Hematopoietic multipotent progenitor cell (in vitro differentiated cells): ENCODE measurements at places on chromosomes 3 and 15.

DNA sequence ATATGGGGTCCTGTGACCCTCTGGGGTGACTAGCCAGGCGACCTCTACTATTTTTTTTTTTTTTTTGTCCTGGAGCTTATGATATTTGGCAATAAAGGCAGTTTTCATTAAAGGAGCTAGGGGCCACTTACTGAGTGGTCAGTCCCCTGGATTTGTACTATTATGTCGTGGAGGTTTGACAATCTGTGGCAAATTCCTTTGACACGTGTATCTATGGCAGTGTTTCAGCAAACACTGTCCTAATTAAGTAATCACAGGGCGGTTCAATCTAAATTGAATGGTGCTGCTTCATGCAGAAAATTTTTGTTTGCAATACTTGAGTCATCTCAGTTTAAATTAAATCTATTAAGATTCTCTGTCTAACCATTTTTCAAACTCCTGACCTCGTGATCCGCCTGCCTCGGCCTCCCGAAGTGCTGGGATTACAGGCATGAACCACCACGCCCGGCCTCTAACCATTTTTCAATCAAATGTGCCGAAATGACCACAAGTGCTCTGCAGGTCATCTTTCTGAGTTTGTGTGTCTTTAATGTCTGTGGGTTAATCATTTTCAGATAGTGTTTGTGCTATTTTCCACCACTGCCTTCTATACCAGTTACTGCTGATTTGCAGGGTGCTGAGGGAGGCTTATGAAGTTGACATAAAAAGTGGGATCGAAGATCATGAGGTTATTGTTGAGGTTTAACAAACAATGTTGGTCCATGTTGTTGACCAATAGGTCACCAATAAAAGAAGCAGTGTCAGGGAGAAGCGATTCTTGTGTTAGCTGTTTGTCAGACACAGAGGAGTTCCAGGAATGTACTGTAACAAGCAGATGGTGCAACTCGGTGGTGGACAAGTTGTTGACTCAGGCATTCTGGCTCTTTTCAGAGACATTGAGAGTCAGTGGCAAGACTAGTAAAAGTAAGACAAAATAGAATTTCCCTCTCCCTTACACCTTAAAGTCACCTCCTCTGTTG is 18.6 kb upstream of the SLC2A2 start:
- DNase-seq, result no peak

DNA sequence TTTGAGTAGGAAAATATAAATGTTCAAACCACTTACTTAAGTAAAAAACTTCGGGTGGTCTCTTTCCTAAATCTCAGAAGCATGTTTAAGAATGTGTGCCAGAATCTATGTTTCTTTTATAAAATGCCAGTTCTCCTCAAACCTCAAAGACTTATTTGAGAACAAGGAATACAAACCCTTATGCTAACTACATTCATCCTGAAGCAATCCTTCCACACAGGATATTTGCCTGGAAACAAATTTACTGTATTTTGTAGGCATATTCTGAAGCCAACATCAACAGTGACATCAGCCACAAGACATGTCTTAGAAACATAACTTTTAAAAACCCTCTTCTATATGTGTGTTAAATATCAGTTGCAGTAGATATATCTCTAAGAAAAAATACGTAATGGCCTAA is 1077.0 kb downstream of the ROBO1 start:
- DNase-seq, result no peak

GRCh38 chr3:108096532-108097321 is 5.9 kb upstream of the CD47 start:
- DNase-seq, result no peak

DNA sequence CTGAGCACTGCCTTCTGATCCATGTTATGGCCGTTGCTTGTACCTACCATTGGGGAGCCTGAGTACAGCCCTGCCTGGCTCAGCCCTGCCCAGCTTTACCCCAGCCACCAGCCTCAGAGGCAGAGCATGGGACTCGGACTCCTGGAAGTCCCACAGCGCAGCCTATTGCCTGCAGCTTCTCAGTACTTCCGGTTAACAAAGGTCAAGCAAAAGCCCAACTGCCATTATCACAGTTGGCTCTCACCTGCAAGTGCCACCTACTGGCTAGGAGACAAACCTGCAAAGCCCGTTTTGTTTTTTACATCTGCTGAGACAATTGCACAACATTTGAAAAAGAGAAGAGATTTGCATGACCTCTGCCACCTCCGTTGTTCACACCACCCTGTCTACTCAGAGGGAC is 1081.7 kb downstream of the NAALADL2 start:
- DNase-seq, result no peak

GRCh38 chr3:43154980-43155379 is 49.1 kb upstream of the POMGNT2 start:
- no peak for DNase-seq

GRCh38 chr15:93244696-93245660 is 156.0 kb upstream of the RGMA start:
- DNase-seq, result no peak

DNA sequence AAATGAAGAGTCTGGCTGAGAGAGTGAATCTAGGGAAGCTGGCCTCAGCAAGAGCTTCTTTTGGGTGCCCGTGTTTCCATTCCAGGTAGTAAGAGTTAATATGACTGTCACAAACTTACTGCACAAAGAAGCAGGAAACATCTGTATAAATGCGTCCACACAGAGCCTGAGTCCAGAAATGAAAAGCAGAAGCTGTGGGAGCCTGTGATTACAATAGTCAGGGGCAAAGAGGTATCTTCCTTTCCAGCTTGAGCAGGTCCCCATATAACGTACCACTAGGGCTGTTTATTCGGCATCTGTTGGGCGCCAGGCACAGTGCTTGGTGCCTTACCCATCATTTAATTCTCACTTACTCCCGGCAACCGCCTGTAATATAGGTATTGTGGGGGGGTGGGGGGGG is 40.5 kb upstream of the B3GNT5 start:
- DNase-seq, result peak; percentile 93

- peak; percentile 57 for DNase-seq
Observed at GRCh38 chr3:40299721-40300335, 9.7 kb upstream of the EIF1B start.

DNA sequence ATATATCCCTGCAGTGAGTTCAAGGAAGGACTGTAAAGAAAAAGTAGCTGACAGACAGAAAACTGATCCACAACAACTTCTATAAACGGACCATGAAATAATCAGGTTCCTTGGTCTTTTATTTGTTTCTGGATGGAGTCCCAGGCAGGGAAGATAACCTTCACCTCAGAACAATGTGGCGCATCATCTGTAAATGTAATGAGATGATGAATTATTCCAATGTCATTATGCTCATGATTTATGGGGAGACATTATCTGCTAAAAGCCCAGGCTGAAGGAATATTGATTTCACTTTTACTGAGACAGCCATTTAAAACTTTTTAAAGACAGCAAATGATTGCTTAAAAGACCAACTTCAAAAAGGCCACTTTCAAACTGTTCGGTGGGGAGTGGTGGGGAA is 354.9 kb upstream of the ADAMTS9 start:
- no peak for DNase-seq

DNA sequence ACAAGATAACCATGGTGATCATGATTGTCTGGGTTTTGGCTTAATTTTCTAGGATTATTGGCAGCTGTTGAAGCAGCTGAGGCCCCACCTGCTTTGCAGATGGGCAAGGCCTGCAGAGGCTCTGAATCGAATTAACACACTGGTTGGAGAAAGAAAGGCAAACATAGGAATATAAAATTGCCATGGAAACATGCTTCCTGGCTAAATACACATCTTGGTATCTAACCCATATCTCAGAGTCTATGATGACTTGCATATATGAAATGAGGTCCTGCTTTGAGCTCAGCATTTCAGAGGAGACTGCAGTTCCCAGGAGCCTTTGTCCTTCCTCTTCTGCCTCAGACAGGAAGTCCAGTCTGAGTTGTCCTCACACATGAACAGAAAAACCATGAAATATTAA is 24.3 kb upstream of the SV2B start:
- no peak for DNase-seq

GRCh38 chr15:49843725-49844124 is 222.9 kb downstream of the DTWD1 start:
- DNase-seq, result no peak

DNA sequence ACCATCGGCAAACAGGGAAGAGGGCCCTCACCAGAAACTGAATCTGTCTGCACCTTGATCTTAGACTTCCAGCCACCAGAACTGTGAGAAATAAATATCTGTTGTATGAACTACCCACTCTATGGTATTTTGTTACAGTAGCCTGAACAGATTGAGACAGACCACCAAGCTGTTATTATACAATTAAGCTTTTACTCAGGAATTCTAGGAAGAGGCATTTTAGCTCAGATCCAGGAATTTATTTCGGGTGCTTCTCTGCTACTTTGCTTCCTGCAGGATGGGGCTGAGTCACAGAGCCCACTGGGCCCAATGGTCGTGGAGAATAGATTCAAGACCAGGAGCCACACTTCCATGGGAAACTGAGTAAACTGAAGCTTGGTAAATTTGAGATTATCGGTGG is 145.5 kb upstream of the PFN2 start:
- DNase-seq, result no peak

- no peak for DNase-seq
Observed at GRCh38 chr3:48367201-48367600, 4.8 kb upstream of the FBXW12 start.

DNA sequence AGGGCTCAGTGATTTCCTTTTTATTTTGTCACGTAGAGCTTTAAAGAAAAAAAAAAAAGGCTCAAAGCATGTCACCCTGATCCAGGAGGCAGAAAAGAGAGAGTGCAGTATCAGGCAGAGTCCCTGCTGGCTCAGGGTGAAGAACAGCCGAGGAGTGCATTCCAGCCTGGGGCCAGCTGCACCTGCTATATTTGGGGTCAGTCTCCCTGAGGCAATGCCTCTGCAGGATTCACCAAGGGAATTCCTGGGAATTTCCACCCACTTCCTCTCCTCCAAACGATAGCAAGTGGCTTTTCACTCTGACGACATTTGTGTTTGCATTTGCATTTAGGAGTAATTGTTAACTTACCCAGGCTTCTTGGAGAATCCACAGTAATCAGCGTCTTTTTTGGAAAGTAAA is 202.9 kb upstream of the CTNNB1 start:
- no peak for DNase-seq

DNA sequence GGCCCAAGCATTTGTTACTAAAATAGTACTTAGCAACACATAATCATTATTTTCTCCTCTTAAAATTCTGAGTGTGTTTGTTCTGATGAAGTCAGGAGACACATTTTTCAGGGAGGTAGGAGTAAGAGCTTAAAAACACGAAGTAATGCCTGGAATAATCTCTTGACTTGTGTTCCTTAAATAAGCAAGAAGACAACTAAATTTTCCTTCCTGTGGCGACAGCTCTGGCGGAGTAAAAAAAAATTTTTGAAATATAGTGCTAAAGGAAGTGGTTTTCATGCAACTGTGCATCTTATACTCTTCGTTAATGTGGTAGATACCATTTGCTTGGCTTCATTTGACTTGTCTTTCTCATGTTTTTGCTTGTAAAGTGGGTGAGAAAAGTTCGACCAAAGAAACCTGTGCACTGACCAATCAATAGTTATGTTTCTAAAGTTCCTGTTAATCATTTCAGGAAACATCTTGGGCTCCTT is 11.1 kb upstream of the MBNL1 start:
- no peak for DNase-seq

DNA sequence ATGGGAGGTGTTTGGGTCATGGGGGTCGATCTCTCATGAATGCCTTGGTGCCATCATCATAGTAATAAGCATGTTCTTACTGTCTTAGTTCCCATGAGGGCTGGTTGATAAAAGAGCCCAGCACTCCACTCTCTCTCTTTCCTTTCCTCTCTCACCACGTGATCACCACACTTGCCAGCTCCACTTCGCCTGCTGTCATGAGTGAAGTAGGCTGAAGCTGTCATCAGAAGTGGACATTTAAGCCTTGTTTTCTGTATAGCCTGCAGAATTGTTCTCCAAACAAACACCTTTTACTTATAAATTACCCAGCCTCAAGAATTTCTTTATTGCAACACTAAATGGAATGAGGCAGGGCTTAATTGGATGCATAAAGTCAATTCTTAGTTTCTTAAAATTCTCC is 6.1 kb downstream of the OR5H1 start:
- DNase-seq, result no peak

GRCh38 chr15:40161693-40162391 is 973 bp downstream of the BUB1B start:
- no peak for DNase-seq

GRCh38 chr3:127674790-127675189 is 2.0 kb downstream of the ABTB1 start:
- DNase-seq, result no peak
